ENCODE measurements at places on chromosomes 6 and 20. TPM values are rescaled to one million over a fixed set of nuclear protein-coding genes. Genes with fewer than 3 reads are reported as not detected.

Gene TAGAP
- total RNA-seq: not detected

Gene ADGRG6
- total RNA-seq: 0.37 TPM

Gene AIF1
- not detected for total RNA-seq

Gene TRIM10
- total RNA-seq: not detected

Gene SIRPA
- 9.2 TPM for total RNA-seq

Gene SIRPD
- not detected for total RNA-seq

Gene SLC32A1
- total RNA-seq: not detected

Gene EYS
- under 0.01 TPM for total RNA-seq

Gene IL17F
- not detected for total RNA-seq

Gene SYCP2
- total RNA-seq: 0.37 TPM

Gene ERVFRD-1
- not detected for total RNA-seq

Gene CST1
- total RNA-seq: not detected

Gene TPBG
- 44.5 TPM for total RNA-seq

Gene CDSN
- total RNA-seq: not detected

Gene TNFRSF21
- 30.1 TPM for total RNA-seq

Gene CASS4
- total RNA-seq: 0.20 TPM

Gene WFDC8
- total RNA-seq: not detected

Gene HSPA1L
- total RNA-seq: 0.39 TPM

Gene BICRAL
- 6.5 TPM for total RNA-seq

Gene CLVS2
- total RNA-seq: under 0.01 TPM

Gene ASXL1
- 35.3 TPM for total RNA-seq

Gene C20orf141
- total RNA-seq: not detected

Gene MAK
- not detected for total RNA-seq

Gene RGL2
- 19.2 TPM for total RNA-seq

Gene PRSS16
- not detected for total RNA-seq

Gene ZHX3
- total RNA-seq: 47.4 TPM

Gene TMEM181
- 29.0 TPM for total RNA-seq

Gene SAMD5
- not detected for total RNA-seq

Gene HTR1B
- total RNA-seq: 0.20 TPM

Gene TNNC2
- 0.73 TPM for total RNA-seq

Gene ZBTB46
- total RNA-seq: under 0.01 TPM

Gene MEI4
- total RNA-seq: not detected

Gene OR2H2
- not detected for total RNA-seq

Gene DDO
- total RNA-seq: 0.39 TPM

Gene NKAIN2
- not detected for total RNA-seq

Gene WFDC5
- total RNA-seq: not detected

Gene LPA
- not detected for total RNA-seq

Gene ZC2HC1B
- not detected for total RNA-seq

Gene PCSK2
- total RNA-seq: not detected

Gene SLC22A16
- not detected for total RNA-seq

Gene MUC21
- not detected for total RNA-seq

Gene TJAP1
- total RNA-seq: 15.6 TPM

Gene VARS1
- 88.6 TPM for total RNA-seq
